ENCODE measurements at places on chromosomes 6 and 20.

DNA sequence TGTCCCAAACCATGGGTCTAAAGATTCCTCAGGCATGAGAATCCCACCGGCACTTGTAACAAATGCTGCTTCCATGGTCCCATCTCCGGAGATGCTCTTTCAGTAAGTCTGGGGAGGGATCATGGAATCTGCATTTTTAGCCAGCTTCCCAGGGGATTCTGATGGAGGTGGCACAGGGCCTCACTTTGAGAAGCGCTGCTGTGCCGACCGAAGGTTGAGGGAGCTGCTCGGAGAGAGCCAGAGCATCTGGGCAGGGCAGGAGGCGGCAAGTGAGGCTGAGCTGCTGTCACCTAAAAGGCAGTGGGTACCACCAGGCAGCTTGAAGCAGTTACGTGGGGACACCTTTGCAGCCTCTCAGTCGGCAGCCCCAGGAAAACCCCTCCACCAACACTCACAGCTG lies 100.2 kb upstream of the CDYL start:
- no peak for DNase-seq

GRCh38 chr20:10172998-10173655 lies 45.5 kb upstream of the SNAP25 start:
- DNase-seq = no peak

GRCh38 chr20:39067526-39068216 lies 105.5 kb downstream of the DHX35 start:
- no peak for DNase-seq

DNA sequence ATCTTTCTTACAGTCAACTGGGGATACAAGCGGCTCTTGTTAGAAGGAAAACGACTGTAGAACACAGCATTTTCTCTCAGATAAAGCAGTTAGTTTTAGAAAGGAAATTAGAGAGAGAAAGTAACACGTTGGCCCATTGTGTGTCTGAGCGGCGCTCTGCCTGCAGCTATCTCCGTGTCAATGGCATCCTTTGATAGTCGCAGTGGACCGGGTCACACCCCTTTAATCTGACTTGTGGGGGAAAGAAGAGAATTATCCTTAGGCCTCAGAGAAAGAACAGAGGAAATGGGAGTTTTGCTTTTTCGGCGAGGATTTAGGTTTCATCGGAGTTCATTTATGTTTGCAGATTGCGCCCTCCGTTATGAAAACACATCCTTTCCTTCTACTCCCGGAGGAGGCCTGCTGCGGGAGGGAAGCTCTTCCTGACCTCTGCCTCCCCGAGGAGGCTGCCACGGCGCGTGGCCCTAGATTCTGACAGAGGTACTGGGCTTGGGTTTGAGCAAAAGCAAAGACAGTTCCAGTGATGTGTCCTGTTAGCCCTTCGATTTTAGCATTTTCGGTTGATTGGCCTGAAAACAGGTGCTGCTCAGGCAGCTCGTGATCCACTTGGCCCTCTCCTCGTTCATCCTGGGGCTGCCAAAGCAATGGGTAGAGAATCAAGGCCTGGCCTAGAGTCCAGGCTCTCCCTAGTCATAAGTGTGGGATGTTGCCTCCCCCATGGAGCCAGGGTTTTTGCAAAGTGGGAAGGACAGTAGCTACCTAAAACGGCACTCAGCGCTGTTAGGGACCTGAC lies 74.9 kb downstream of the ZDHHC14 start:
- DNase-seq = no peak

- DNase-seq = no peak
These were observed 157.9 kb downstream of the BTBD9 start for GRCh38 chr6:38481851-38482250.
